ENCODE measurements at places on chromosomes 7 and 10. TPM values are rescaled to one million over a fixed set of nuclear protein-coding genes. Genes with fewer than 3 reads are reported as not detected.
A peak's percentile ranks its signal among the peaks of the same experiment; 100 is the strongest.

- H3K4me3 ChIP-seq, result no peak overlapping the region
- no peaks in the 10 kb centered on the region for H3K4me1 ChIP-seq
- no peak for DNase-seq
- H3K36me3 ChIP-seq, result no peaks in the 10 kb centered on the region
Observed at GRCh38 chr10:93940881-93941280, 47.1 kb downstream of the SLC35G1 start.

GRCh38 chr10:27816320-27816719, 70.7 kb upstream of the MKX start:
- H3K27ac ChIP-seq, result no peak overlapping the region
- no peak overlapping the region for H3K4me3 ChIP-seq
- no peaks in the 10 kb centered on the region for H3K36me3 ChIP-seq

DNA sequence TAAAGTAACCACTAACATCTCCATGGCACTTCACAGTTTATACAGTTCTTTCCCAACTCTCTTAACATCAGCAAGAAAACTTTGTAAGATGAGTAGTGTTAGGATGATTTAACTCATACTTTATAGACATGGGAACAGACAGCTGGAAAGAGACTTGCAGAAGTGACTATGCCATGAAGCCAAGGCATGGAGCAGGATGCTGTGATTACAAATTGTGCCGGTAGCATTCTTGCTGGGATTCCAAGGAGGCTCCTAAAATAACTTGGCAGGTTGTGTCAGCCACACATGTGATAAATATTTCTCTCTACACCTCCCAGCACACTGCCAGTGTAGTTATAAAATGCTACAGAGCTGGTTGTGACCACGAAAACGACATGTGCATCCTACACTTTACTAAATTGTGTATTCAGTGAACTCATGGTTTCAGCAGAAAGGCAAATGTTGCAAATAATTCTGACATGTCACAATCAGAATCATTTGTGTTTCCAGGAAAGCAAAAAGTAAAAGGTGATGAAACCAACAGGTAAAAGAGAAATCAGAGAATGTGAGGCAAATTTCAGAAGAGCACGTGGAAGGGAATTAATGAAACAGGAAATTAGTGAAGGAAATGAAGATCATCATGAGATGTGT, 5.6 kb upstream of the CYP3A4 start:
- DNase-seq, result no peak
- no peaks in the 10 kb centered on the region for H3K4me1 ChIP-seq
- H3K4me3 ChIP-seq, result no peak overlapping the region
- H3K27ac ChIP-seq, result no peak overlapping the region
- H3K36me3 ChIP-seq, result no peaks in the 10 kb centered on the region

DNA sequence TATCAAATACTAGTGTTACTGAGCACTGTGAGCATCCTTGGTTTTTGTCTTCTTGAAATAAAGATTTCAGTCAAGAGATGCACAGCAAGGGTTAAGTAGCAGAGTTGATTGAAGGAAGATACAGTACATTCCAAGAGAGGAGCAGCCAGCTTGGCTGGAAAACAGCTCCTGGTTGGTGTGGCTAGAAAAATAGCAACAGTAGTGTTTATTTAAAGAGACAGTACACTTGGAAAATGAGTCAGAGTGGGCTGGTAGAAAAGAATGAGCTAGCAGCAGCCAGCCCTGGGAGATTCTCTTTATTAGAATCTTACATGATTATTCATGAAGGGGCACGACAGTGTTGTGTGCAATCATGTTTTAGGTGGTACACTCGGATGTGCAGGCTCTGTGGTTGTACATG, 1016.4 kb upstream of the SORCS1 start:
- no peaks in the 10 kb centered on the region for H3K36me3 ChIP-seq
- DNase-seq, result no peak
- H3K27me3 ChIP-seq, result no peaks in the 10 kb centered on the region

- H3K4me1 ChIP-seq, result no peaks in the 10 kb centered on the region
- no peaks in the 10 kb centered on the region for H3K27me3 ChIP-seq
- no peak overlapping the region for H3K4me3 ChIP-seq
Observed at GRCh38 chr7:70634610-70635068, 497.3 kb upstream of the GALNT17 start.

GRCh38 chr7:51340029-51340838, 23.6 kb upstream of the COBL start:
- no peak overlapping the region for H3K27ac ChIP-seq
- H3K36me3 ChIP-seq, result no peaks in the 10 kb centered on the region
- DNase-seq, result no peak
- no peak overlapping the region for H3K4me3 ChIP-seq
- no peaks in the 10 kb centered on the region for H3K27me3 ChIP-seq
- no peaks in the 10 kb centered on the region for H3K4me1 ChIP-seq

GRCh38 chr10:24452030-24452429, 243.1 kb downstream of the KIAA1217 start:
- H3K27me3 ChIP-seq, result no peaks in the 10 kb centered on the region
- no peak for DNase-seq
- H3K4me3 ChIP-seq, result no peak overlapping the region
- no peaks in the 10 kb centered on the region for H3K4me1 ChIP-seq
- no peaks in the 10 kb centered on the region for H3K36me3 ChIP-seq

DNA sequence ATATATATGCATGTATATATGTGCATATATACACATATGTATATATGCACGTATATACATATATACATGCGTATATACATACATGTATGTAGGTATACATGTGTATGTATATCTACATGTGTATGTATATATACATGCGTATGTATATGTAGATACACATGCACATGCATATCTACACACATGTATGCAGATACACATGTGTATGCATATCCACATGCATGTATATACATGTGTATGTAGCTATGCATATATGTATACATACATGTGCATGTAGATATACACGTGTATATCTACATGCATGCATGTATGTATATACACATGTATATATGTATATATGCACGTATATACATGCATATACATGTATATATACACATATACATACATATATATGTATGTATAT, 95.8 kb upstream of the STEAP4 start:
- no peak for DNase-seq
- H3K36me3 ChIP-seq, result no peaks in the 10 kb centered on the region
- H3K27me3 ChIP-seq, result no peaks in the 10 kb centered on the region
- no peaks in the 10 kb centered on the region for H3K4me1 ChIP-seq
- H3K4me3 ChIP-seq, result no peak overlapping the region
- H3K27ac ChIP-seq, result no peak overlapping the region

GRCh38 chr7:2996141-2996540, 47.5 kb downstream of the CARD11 start:
- H3K36me3 ChIP-seq, result no peaks in the 10 kb centered on the region
- H3K27me3 ChIP-seq, result no peaks in the 10 kb centered on the region
- no peaks in the 10 kb centered on the region for H3K4me1 ChIP-seq
- DNase-seq, result no peak
- H3K27ac ChIP-seq, result no peak overlapping the region
- no peak overlapping the region for H3K4me3 ChIP-seq

DNA sequence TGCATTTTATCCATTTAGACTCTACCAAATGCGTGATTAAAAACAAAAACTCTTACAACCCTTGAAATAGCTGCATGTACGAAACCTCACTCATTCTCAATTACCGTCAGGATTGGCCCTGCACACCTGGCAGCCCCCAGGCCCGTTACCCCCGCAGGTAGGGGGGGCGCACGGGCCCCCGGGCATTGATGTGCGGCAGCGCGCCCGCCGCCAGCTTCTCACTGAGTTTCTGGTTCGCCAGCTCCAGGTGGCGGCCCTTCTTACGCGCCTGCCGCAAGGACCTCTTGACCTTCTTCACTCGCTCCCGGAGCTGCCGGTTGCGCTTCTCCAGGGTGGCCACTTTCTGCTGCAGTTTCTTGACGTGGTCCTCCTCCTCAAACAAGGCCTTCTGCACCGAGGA, 103.2 kb downstream of the CCDC3 start:
- H3K27me3 ChIP-seq, result no peaks in the 10 kb centered on the region
- no peak for DNase-seq
- H3K36me3 ChIP-seq, result no peaks in the 10 kb centered on the region
- H3K4me3 ChIP-seq, result no peak overlapping the region
- H3K27ac ChIP-seq, result no peak overlapping the region

DNA sequence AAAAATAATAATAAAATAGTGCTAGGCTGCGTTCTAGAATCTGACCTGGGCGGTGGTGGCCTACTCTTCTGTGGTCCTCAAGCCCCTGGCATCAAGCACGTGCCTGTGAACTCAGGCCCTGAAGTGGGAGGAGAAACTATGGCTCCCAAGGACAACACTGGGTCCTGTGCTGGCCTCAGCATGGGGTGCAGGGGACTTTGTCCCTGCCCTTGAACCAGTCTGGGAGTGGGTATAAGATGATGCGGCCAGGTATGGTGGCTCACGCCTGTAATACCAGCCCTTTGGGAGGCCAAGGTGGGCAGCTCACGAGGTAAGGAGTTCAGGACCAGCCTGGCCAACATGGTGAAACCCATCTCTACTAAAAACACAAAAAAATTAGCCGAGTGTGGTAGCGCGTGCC, 5.5 kb downstream of the ZP3 start:
- H3K36me3 ChIP-seq, result no peaks in the 10 kb centered on the region
- H3K4me1 ChIP-seq, result no peaks in the 10 kb centered on the region
- DNase-seq, result peak; percentile 42
- H3K27me3 ChIP-seq, result no peaks in the 10 kb centered on the region
- no peak overlapping the region for H3K27ac ChIP-seq
- no peak overlapping the region for H3K4me3 ChIP-seq

- no peaks in the 10 kb centered on the region for H3K27me3 ChIP-seq
- no peak for DNase-seq
- H3K27ac ChIP-seq, result no peak overlapping the region
- no peak overlapping the region for H3K4me3 ChIP-seq
- H3K36me3 ChIP-seq, result no peaks in the 10 kb centered on the region
- peaks cover 2% of the 10 kb centered on the region for H3K4me1 ChIP-seq
Observed at GRCh38 chr10:118307859-118308258, 34.3 kb downstream of the FAM204A start.

GRCh38 chr10:86756511-86757112, at the start of gene BMPR1A:
Gene BMPR1A, plus strand, starts transcription at chr10:86756619. Its CDS starts 119,400 bp downstream, at chr10:86876019.
- H3K27me3 ChIP-seq, result no peaks in the 10 kb centered on the region
- no peaks in the 10 kb centered on the region for H3K36me3 ChIP-seq
- DNase-seq, result no peak

GRCh38 chr7:126668367-126668752, 584.4 kb downstream of the GRM8 start:
- no peak for DNase-seq
- no peaks in the 10 kb centered on the region for H3K27me3 ChIP-seq
- no peak overlapping the region for H3K4me3 ChIP-seq

DNA sequence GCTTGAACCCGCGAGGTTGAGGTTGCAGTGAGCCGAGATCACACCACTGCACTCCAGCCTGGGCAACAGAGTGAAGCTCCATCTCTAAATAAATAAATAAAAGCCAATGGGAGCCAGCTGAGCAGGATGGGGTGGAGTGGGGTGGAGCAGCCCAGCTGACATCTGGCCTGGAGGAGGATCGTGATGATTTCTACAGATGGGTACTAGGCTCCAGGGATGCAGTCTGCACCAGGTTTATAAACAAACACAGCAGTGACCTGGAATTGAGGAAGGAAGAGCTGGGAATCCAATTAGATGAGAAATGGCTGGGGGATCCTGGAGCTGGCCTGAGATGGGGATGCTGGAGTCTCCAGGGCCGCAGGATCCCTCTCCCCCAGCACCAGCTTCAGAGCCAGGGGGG, 7.3 kb upstream of the GRIFIN start:
- no peaks in the 10 kb centered on the region for H3K27me3 ChIP-seq
- H3K27ac ChIP-seq, result no peak overlapping the region
- no peak for DNase-seq
- no peaks in the 10 kb centered on the region for H3K36me3 ChIP-seq
- no peak overlapping the region for H3K4me3 ChIP-seq
- H3K4me1 ChIP-seq, result no peaks in the 10 kb centered on the region

GRCh38 chr10:32481606-32482005, 35.7 kb downstream of the CCDC7 start:
- no peaks in the 10 kb centered on the region for H3K4me1 ChIP-seq
- no peaks in the 10 kb centered on the region for H3K27me3 ChIP-seq
- H3K36me3 ChIP-seq, result no peaks in the 10 kb centered on the region
- DNase-seq, result no peak
- no peak overlapping the region for H3K27ac ChIP-seq

DNA sequence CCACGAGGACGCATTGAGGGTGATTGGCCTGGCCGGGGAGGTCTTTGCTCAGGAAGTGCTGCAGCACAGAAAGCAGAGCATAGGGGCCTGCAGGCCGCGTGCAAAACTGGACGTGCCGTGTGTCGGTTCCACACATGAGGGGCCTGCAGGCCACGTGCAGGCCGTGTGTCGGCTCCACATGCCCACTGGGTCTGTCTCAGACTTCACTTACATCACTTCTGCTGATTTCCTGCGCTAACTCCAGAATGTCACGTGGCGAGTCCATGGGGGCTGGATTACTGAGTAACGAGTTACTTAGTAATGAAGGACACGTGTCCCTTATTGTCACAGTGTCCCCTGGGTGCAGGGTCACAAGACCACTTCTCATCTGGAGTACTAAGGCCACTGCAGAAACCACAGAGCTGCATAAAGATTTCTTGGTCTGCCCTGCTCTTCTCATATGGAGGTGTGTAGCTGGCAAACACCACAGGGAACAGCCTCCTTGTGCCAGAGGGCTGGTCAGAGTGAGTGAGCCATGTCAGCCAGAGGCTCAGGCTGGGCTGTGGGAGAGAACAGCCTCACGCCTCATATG, 60.8 kb downstream of the GDI2 start:
- no peaks in the 10 kb centered on the region for H3K27me3 ChIP-seq
- no peak overlapping the region for H3K4me3 ChIP-seq
- no peaks in the 10 kb centered on the region for H3K36me3 ChIP-seq
- no peaks in the 10 kb centered on the region for H3K4me1 ChIP-seq

DNA sequence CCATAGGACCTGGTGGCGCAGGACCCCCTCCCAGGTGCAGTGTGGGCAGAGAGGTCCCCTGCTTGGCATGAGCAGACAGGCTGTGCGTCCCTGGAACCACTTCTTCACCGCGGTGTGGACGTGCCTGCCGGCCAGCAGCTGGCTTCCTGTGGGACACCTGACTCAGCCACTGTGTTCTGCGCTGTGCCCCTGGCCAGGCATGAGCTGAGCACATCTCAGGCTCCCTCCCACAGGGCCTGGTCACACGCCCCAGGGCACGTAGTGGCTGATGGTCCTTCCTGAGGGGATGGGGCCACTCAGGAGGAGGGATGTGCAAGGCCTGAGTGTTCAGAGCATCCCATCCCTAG, 3.5 kb upstream of the DEPP1 start:
- peak; percentile 91 for DNase-seq
- no peaks in the 10 kb centered on the region for H3K27me3 ChIP-seq
- H3K27ac ChIP-seq, result peak overlapping the region; percentile 87
- H3K36me3 ChIP-seq, result no peaks in the 10 kb centered on the region
- H3K4me1 ChIP-seq, result peaks cover 5% of the 10 kb centered on the region
- H3K4me3 ChIP-seq, result no peak overlapping the region

GRCh38 chr7:585229-585711, 65.6 kb upstream of the PDGFA start:
- H3K4me1 ChIP-seq, result no peaks in the 10 kb centered on the region
- no peaks in the 10 kb centered on the region for H3K36me3 ChIP-seq
- no peaks in the 10 kb centered on the region for H3K27me3 ChIP-seq
- H3K4me3 ChIP-seq, result no peak overlapping the region
- peak; percentile 46 for DNase-seq
- H3K27ac ChIP-seq, result no peak overlapping the region

MINDY3 gene
- total RNA-seq, result 37.7 TPM

CHST3 gene
- total RNA-seq, result 30.5 TPM

MALRD1 gene
- total RNA-seq, result 1.2 TPM

ATOH7 gene
- total RNA-seq, result not detected

TFR2 gene
- total RNA-seq, result 2.1 TPM

SPDYE18 gene
- total RNA-seq, result 1.3 TPM

R3HCC1L gene
- total RNA-seq, result 17.5 TPM

OPN1SW gene
- not detected for total RNA-seq

KLHL7 gene
- total RNA-seq, result 21.0 TPM
